ENCODE measurements at places on chromosomes 16 and 17.

GRCh38 chr16:66245072-66245471 lies 121.4 kb upstream of the CDH5 start:
- no peak for DNase-seq

GRCh38 chr17:34757106-34757505 lies 177.7 kb downstream of the TMEM132E start:
- no peak for DNase-seq

DNA sequence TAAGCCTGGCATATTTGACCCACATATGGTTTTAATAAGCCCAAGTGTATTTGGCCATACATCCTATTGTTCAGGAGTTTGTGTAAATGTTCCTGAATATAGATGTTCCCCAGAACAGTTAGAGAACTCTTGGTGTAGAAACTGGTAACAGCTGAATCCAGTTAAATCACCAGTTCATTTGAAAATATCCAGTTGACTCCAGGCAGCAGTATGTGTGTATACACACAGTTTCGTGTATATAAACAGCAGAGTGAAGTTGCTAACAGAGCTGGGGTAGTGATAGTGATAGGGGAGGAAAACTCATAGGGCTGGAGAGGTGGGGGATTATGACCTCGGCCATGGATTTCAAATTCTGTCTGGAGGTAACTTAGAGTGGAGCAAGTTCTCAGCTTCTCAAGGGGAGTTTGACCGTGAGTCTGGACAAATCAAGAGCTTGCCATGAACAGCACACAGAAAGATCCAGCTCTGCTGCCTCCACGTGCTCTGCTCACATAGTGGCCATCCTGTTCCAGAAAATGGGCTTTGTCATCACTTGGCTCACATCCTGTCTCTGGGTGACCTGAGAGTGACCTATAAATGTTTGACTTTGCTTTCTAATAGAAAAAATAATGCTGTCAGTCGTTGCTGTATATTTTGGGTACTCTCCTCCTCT lies 30.6 kb upstream of the MMD start:
- DNase-seq = no peak

DNA sequence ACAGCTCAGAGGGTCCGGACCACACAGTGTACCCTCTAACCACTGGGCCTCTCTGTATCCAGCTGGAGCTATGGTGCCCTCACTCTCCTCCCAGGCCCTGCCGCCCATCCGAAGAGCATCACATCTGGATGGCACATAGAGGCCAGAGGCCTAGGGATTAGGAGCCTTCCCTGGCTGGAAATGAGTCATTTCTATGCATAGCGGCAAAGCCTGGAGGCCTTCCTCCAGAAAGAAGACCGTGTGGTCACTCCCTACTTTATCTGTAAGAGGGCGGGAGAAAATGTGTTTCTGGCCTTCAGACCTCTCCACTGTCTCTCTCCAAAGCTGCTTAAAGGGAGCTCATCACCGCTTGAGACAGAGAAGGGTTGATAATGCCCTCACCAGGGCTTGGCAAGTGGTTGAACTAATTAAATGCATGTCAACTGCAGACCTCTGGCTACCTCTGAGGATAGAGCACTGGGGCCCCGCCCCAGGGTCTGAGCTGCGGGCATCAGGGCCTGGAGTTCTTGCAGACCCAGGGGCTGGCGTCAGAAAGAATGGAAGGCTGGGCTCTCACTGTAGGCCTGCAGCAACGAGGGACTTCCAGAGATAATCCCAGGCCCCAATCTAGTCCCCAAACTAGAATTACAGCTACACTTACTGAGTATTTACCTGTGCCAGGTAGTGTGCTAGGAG lies 122.2 kb downstream of the IRX5 start:
- no peak for DNase-seq

- no peak for DNase-seq
Observed at GRCh38 chr17:77685881-77686486, 272.5 kb upstream of the TNRC6C start.

DNA sequence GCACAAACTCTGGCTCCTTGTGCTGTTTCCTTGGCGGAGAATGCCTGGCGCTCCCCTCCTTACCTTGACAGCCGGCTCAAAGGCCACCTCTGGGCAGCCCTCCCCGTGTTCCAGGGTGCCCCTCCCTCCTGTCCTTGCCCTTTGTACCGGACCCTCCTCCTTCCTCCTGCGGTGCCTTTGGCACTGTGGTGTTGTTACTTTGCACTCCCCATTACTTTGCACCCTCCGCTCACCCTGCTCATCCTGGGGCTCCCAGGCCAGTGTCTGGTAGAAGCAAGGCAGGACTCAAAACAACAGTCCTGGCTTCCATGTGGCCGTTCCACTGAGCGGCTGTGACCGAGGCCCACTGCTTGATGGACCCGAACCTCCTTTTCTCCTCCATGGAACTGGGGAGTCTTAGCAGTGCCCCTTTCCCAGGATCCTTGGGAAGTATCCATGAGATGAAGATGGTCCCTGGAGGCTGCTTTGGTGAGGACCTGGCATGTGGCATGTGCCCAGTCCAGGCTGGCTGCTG lies 147.8 kb downstream of the CMIP start:
- DNase-seq = no peak

DNA sequence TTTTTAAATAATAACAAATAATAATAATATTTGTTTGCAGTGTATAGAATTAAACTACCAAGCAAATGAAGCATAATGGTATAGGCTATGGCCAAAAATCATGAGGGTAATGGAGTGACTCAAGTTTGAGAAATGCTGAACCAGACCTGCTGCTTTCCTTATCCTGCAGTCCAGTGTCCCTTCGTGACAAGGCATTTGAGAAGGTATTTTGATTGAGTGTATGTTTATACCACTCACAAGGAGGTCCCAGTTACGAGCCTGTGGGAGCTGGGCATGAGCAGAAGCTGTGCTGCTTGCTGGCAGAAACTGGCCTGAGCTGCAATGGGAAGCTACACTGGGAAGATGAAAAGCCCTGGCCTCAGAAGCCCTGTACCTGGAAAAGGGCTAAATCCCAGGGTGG lies 50.3 kb downstream of the GNAO1 start:
- no peak for DNase-seq

GRCh38 chr16:67666032-67666551 lies 458 bp downstream of the ENKD1 start:
- DNase-seq = no peak

GRCh38 chr16:49788572-49788971 lies 67.3 kb downstream of the ZNF423 start:
- no peak for DNase-seq

DNA sequence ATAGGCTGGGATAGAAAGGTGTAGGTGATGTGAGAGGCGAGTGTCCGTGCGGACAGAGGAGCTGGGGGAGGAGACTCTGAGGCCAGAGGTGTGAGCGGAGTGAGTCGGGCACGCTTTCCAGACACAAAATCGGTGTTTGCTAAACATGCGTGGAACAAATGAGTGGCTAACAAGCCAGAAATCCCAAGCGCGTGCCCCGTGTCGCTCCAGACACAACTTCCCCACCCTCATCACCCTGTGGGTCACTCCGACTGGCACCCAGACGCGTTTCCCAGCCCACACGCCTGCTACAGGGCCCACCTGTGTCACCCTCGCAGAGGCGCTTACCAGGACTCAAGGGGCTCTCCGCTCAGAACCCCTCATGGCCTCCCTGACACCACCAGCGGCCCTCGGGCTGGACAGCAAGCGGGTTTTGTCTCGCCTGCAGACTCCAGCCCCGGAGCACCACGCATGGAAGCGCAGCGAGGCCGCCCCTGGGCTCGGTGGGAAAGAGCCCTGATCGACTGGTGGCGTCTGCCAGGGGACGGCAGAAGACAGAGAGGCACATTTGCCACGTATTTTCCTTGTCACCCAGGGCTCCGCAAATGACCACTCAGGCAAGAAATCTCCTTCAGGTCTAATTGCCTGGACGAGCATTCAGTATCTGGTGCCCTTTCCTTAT lies 6.0 kb upstream of the RPH3AL start:
- no peak for DNase-seq

DNA sequence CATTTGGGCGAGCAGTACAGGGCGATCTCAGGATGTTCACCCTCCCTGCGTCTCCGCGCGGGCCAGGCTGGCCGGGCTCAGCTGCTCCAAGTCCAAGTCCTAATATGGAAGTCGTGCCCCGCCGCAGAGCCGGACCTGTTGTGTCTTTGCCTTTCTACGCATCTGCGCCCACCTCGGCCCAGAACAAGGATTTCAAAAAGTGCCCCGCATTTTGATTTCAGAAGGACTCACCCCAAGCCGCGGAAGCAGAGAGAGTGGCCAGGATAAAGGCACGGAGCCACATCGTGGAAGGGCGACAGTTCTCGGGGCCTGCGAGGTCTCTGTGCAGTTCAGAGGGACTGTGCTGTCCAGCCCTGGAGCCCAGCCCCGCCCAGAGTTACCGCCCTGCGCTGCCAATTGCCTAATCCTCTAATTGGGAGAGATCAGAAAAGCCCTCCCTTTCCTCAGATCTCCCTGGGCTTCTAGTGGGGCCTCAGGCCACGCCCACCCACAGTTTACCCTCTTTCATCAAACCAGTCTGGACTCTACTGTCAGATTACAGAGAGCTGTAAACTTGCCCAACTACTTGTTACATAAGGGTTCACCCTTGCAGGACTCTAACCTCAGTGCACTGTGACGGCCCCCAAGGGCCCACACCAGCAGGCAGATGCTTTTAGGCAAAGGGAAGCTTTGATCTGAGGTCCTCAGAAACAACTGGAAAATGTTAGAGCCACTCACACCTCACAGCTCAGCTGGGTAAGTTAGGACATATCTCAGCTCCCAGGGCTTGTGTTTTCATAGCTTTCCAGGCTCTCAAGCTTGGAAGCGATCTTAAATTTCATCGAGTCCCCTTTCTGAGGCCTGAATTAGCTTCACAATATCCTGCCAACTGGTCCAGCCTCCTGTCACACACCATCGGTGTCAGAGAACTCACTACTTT lies at the start of gene CES1:
Gene CES1 (minus strand): TSS at position 324 of the 919 bp plus-strand sequence. CDS start 41 bp downstream, at position 283.
- DNase-seq = no peak

DNA sequence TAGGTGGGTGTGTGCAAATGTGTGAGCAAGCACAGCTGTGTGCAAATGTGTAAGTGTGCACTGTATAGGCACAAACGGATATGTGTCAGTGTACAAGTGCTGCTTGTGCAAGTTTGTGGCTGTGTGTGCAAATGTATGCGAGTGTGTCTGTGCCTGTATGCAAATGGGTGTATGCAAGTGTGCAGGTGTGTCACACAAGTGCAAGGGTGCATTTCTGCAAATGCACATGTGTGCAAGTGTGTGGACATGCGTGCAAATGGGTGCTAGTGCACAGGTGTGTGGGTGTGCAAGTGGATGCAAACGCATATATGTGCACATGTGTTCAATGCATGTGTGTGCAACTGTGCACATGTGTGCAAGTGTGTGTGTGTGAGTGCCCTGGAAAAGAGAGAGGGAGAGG lies 76.5 kb upstream of the TNRC6C start:
- no peak for DNase-seq

GRCh38 chr16:74461826-74462225 lies 40.5 kb upstream of the CLEC18B start:
- DNase-seq = no peak

DNA sequence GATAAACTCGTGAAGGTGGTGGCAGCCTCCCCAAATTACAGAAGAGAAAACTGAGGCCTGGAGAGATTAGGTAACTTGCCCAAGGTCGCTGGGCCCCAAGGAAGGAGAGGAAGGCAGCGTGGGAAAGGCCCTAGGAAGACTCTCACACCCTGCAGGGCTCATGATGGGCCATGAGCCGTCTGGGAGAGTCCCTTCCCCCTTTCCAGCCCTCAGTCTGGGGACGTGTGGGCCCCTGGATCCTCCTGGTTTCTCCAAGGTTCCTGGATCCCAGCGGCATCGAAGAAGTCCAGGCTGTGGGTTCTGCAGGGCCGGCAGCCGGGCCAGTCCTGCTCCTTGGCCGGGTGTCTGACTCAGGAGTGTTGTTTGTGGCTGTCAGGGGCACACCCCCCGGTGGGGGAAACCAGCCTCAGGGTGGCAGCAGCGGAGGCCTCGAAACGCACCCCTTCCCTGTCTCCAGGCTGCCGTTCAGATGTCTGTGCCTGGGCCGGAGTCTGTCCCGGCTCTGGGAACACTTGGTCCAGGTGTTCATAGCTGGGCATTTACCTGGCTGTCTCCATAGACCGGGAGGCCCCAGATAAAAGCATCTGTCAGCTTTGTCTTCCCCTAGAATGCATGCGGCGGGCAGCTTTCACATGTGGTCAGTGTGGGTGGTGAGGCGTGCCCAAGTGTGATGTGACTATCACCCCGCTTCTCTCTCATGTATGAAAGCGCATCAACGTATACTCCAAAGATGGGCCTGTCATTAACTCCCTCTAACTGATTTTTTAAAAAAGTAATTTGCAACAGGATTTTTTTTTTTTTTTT lies 3.7 kb upstream of the RAP1GAP2 start:
- DNase-seq = no peak

- DNase-seq = no peak
Observed at GRCh38 chr17:489758-490329, 137.2 kb upstream of the RPH3AL start.

GRCh38 chr16:11145173-11145818 lies 110.7 kb downstream of the SOCS1 start:
- no peak for DNase-seq

DNA sequence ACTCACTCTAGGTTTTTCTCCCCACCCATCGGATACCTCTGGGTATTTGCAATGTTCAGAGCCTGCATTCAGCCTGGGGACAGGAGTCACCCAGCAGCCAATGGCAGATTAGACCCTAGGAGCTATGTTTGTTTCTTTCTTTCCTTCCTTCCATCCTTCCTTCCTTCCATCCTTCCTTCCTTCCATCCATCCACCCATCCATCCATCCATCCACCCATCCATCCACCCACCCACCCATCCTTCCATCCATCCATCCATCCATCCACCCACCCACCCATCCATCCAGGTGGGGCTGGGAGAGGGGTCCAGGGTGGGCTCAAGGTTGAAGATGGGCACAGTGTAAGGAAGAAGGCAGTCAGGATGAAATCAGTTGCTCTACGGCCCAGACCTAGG lies 39.9 kb downstream of the TIMM22 start:
- DNase-seq = no peak

DNA sequence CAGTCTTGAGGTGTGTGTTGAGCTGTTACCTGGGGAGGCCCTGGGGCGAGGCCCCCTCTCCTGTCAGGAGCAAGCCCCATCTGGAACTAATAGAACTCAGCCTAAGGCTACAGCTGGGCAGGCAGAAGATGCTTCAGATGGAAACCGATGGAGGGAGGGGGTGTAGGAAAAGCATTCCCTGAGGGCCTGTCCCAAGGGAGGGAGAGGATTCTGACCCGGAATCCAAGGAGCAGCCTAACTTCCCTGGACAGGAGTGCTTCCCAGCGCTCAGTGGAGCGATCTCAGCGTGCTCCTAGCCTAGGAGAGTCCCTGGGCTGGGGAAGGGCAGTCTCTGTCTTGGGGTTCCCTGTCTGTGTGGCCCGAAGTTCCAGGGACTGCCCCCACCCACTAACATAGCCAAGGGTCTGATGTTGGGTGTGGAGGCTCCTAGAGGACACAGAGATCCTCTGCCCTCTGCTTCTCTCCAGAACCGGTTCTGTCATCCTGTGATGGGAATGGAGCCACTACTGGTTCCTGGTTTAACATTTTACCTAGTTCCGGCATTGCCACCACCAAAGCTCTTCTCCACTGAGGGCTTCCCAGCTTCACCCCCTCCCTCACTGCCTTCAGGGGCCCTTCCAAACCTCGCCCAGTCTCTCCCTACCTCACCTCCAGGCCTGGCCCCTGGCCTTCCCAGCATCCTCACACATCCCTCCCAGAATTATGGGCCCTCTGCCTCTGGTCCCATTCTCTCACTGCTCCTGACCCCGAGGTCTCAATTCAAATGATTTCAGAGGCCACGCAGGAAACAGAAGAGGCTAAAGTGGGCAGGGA lies 58.7 kb downstream of the RTN4RL1 start:
- DNase-seq = no peak

All from Karpas-422 (cell line).